ENCODE measurements at places on chromosomes 12 and 14. TPM values are rescaled to one million over a fixed set of nuclear protein-coding genes. Genes with fewer than 3 reads are reported as not detected.

- peak overlapping the region; percentile 77 for H3K4me3 ChIP-seq
- H3K36me3 ChIP-seq: peaks cover 50% of the 10 kb centered on the region
- peak; percentile 96 for DNase-seq
- peaks cover 1% of the 10 kb centered on the region for H3K27me3 ChIP-seq
- peaks cover 92% of the 10 kb centered on the region for H3K4me1 ChIP-seq
- H3K27ac ChIP-seq: peak overlapping the region; percentile 89
Observed at GRCh38 chr12:108722992-108723766, 8.1 kb downstream of the CORO1C start.

DNA sequence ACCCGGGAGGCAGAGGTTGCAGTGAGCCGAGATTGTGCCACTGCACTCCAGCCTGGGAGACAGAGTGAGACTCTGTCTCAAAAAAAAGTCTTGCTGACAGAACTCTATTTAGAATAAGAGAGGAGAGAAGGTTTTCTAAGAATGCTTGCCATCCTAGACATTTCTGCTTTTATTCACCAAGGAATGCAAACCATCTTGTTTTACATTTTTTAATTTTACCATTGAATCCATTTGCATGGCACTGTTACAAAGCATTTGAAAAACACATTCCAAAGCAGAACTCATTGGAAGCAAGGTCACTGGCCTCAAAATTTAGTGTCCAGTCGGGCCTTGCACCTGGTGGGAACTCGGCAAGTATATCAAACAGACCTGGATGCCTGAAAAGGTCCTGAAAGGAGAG, 44.2 kb upstream of the RASSF3 start:
- no peak overlapping the region for H3K4me3 ChIP-seq
- peaks cover 3% of the 10 kb centered on the region for H3K27me3 ChIP-seq
- peak overlapping the region; percentile 27 for H3K27ac ChIP-seq
- DNase-seq: peak; percentile 4
- no peaks in the 10 kb centered on the region for H3K36me3 ChIP-seq
- H3K4me1 ChIP-seq: peaks cover 30% of the 10 kb centered on the region

DNA sequence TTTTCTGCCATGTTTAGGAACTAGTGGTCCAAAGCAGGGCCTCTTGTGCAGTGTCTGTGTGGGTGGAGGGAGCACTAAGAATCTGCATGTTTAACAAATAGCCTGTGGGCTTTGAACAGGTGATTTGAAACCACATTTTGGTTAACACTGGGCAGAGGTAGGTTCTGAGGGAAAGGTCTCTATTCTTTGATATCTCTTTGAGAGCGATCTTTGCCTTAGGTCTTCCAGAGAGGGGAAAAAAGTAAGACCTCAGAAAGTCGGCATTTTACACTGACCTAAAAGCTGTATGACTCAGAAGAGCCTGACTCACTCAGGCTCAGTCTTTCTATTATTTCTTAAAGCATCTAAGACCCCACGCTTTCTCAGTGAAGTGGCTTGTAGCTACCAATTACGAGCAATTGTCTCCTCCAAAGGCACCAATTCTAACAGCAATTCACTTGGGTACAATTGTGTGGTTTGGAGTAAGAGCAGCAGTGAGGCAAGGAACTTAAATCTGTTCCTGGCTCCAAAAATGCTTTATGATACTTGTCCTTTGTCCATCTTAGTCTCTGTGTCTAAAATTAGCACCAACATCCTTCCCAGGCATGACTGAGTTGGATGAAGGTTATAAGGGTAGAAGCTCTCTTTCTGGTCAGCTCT, 8.8 kb downstream of the EIF2B2 start:
- peak overlapping the region; percentile 69 for H3K4me3 ChIP-seq
- H3K27me3 ChIP-seq: no peaks in the 10 kb centered on the region
- peak; percentile 47 for DNase-seq
- H3K27ac ChIP-seq: peak overlapping the region; percentile 88

GRCh38 chr12:52209321-52209720, 17.5 kb upstream of the KRT80 start:
- no peak overlapping the region for H3K4me3 ChIP-seq
- DNase-seq: no peak
- peaks cover 2% of the 10 kb centered on the region for H3K27me3 ChIP-seq
- no peaks in the 10 kb centered on the region for H3K36me3 ChIP-seq
- peaks cover 82% of the 10 kb centered on the region for H3K4me1 ChIP-seq
- no peak overlapping the region for H3K27ac ChIP-seq

GRCh38 chr12:53328043-53328435, 6.6 kb upstream of the AAAS start:
- H3K36me3 ChIP-seq: no peaks in the 10 kb centered on the region
- peaks cover 13% of the 10 kb centered on the region for H3K27me3 ChIP-seq
- H3K27ac ChIP-seq: no peak overlapping the region
- H3K4me1 ChIP-seq: peaks cover 20% of the 10 kb centered on the region
- no peak overlapping the region for H3K4me3 ChIP-seq

Gene ANKRD33
- total RNA-seq: not detected
